ENCODE measurements at places on chromosomes 12 and 14.

GRCh38 chr14:69948351-69948750 is 69.1 kb downstream of the SMOC1 start:
- no peak for DNase-seq

GRCh38 chr14:55699131-55700057 is 119.4 kb downstream of the KTN1 start:
- DNase-seq, result peak; percentile 78

GRCh38 chr12:3483089-3483488 is 7.9 kb upstream of the PRMT8 start:
- no peak for DNase-seq

DNA sequence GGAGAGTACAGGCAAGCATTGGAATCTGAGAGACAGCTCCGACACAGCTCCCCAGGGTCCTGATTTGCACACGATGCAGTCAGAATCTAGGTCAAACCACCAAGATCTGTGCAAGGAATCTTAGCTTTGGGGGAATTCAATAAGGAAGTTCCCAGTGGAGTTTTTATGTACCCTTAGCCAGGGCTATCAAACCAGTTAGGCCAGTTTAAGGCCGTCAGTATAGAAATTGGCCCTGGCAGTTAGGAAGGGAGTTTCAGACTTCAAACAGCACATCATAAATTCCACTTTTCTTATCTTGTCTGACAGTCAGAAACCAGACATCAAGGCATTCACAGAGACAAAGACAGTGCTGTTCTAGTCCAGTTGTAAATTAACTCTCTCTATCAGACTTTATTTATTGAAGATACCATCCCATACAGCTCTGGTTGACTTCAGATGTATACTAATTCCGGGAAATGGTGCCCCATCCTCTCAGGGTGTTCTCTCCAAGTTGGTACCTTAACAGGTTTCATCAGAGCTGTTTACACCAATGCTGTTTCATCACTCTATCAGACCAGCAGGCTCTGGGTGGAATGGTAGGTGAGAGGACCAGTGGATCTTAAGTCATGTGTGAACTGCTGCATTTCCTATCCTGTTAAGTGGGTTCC is 157.5 kb upstream of the ATF7IP start:
- DNase-seq, result no peak

DNA sequence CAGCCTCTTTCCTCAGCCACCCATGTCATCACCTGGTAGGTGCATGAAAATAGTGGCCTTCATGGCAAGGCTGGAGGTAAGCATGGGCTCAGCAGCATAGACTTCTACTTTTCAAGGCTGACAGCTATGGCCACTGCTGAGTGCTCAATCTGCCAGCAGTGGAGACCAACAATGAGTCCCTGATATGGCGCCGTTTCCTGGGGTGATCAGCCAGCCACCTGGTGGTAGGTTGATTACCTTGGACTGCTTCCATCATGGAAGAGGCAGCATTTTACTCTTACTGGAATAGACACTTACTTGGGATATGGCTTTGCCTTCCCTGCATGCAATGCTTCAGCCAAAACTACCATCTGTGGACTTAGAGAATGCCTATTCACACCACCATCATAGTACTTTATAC is 39.5 kb upstream of the USP44 start:
- DNase-seq, result no peak

- no peak for DNase-seq
These were observed 30.5 kb downstream of the CLEC2D start for GRCh38 chr12:9699898-9700605.

GRCh38 chr12:42298887-42299286 is 27.0 kb downstream of the ZCRB1 start:
- DNase-seq, result no peak

DNA sequence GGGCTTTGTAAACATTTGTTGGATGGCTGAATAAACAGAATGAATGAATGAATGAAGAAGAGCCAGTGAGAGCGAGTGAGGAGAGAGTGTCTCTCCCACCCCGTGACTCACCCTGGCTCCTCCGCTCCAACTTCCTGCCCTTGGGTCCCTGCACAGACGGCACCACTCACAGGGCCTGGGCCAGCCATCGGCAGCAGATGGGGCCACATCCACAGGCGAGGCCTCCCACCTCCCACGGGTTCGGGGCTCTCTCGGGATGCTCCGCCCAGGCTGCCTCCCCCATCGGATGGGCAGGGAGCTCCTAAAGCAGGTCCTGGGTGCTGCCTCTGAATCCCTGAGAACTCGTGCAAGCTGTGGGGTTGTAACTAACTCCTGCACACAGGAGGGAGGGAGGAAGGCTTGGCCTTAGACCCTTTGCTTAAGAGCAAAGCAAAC is 41.3 kb downstream of the CCNK start:
- DNase-seq, result peak; percentile 60

DNA sequence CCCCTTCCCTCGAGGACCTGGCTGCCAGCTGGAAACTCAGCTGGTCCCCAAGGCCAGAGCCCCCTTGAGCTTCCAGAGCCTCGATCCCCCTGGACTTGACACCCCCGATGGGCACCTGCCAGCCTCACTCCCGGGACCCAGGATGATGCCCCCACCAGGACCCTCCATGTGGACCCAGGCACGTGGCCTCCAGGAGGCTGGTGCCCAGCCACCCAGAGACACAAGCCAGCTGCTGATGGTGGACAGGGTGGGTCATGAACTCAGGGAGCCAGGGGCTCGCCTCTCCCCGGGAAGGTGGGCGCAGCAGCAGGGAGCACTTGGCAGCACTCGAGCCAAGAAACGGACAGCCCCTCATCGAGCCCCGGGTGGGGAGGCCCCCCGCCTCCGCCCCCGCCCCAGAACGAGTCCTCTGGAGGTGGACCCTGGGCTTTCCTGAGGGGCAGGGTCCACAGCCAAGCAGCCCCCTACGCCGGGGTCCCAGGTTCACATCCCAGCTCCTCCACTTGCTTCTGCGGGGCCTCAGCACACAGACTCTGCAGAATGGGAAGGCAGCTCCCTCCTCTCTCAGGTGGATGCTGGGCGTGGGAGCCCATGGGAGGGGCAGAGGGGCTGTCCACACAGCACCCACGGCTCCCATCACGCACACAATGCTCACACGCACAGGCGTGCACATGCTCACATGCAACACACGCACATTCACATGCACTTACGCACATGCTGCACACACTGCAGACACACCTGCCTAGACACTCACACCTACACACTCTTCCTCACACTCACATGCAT is 12.1 kb downstream of the C14orf180 start:
- DNase-seq, result no peak

GRCh38 chr12:118126119-118126757 is 9.7 kb upstream of the PEBP1 start:
- no peak for DNase-seq

- DNase-seq, result no peak
These were observed 9.1 kb downstream of the PACS2 start for GRCh38 chr14:105323663-105324062.

GRCh38 chr14:74506411-74506851 is 12.9 kb downstream of the ISCA2 start:
- no peak for DNase-seq
